NCI-H524 (cell line): ENCODE measurements at places on chromosomes 3 and 15.

DNA sequence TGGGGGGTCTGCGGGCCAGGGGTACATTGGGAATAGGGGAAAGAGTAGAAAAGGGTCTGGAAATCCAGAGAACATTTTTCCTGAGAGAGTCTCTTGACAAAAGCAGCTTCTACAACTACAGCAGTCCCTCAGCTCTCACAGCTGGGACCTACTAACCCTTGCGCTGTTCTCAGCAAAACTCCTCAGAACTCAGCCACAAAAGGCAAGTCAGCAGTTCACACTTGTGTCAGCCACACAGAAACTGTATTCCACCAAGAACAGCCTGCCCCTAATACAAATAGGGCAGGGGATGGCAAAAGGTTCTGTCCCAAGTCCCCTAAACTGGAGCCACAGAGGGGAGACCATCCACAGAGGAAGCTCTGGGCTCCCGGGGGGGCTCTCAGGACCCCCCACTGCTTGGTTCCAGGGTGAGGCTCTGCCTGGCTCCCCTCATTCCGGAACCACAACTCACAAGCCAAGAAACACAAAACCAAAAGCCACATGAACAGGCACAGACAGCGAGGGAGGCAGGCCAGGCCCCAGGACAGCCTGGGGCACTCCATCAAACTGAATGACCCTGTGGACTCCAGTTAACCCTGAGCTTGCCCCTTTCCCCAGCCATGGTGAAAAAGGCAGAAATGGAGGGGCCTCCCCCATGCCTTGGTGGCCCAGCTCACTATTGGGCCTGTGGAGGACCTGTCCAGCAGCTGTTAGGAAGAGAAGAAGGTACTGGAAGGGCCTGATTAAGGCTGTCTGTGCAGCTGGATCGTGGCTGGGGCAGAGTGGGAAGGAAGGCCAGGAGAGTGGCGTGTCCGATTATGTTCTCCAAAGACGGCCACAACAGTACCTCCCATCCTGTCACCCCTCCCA is 162.0 kb downstream of the CHSY1 start:
- no peak for DNase-seq

DNA sequence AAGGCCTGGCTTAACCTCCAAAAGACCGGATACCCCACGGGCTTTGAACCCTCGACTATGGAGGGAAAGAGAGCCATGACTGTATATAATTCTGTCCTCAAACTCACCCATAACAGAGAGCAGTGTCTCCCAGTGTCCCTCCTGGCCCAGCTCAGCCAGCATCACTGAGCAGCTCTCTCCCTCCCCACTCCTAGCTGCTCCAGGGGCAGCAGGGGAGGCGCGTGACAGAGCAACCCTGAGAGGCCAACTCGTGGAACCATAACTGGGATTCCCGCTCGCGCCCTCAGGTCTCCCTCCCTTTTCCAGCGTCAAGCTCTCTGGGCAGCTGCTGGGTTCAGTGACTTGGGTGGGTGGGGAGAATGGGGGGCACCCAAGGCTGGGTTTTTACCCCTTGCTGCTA is 561 bp upstream of the CPLX3 start:
- DNase-seq: no peak

DNA sequence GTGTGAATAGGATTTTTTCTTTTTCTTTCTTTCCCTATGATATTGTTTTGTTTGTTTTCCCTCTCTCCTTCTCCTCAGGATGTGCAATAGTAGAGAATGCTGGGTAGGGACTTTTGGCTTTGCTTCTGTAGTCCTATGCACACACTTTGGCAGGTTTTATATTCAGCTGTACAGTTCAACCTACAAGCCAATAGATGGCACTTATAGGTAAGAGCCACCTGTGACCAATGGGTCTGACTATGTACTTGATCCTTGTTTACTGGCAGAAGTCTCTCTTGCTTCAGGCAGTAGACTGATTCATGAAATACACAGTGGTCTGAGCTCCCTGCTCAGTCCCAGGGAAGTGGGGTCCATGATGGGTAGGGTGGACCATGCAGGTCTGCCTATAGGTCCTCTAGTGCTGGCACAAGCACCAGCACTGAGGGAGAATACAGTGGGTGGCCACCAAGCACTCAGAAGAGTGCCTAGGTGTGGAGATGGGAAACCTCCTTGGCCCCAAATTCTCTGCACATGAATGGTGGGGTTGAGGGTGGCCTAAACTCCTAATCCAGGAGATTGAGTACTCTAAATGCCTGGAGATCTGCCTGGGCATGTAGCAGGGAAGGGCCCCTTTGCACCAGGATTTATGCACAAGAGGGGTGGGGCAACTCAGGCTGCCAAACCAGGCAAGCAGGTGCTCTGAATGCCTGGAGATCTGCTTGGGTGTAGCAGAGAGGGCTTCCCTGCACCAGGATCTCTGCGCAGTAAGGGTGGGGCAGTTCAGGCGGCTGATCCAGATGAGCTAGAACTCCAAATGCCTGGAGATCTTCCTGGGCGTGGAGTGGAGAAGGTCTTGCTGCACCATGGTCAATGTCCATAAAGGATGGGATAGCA is 176.1 kb downstream of the DOCK3 start:
- no peak for DNase-seq

DNA sequence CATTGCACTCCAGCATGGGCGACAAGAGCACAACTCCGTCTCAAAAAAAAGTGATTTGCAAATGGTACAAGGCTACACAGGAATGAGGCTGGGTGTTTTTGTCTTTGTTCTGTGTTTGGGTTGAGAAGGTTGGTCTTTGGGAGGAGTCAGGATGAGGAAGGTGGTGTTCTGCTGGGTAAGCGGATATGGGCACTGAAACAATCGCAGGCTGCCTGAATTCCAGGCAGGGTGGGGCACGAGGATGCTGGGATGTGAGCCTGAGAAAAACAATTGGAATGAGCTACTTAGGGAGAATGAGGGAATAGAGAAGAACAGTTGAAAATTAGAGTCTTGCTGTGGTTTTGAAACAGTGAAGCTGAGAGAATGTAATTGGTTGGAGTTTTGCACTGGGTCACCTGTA is 51.6 kb downstream of the ZBTB38 start:
- no peak for DNase-seq

- no peak for DNase-seq
Observed at GRCh38 chr3:170058127-170058526, 20.3 kb downstream of the GPR160 start.

GRCh38 chr15:53535886-53536285 is 223.6 kb downstream of the WDR72 start:
- DNase-seq: no peak

GRCh38 chr15:65255486-65256140 is 31.1 kb downstream of the PARP16 start:
- DNase-seq: no peak

DNA sequence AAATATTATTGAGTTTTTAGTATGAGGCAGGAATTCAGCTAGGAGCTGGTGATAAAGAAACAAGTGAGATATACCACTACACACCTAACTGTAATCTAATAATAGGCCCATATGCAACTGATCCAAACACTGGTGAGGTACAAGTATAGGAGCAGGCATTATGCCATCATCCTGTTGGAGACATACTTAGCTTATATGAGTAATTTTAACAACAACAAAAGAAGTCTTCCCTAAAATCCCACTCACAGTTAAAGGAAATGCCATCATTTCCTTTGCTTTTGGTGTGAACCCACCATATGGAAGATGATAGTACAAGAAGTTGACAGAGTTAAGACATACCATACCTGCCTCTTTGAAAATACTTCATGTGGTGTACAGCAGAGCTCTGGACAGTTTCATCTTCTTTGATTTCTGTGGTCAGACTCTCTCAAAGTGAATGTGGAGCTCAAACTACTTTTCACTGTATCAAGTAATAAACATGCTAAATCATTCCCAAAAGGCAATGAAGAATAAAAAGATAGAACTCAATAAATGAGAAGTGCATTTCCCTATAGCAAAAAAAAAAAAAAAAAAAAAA is 85.5 kb downstream of the CD200R1L start:
- no peak for DNase-seq

- DNase-seq: no peak
Observed at GRCh38 chr3:9778143-9779074, 8.7 kb upstream of the CAMK1 start.

- DNase-seq: peak; percentile 88
Observed at GRCh38 chr3:12706504-12707253, 42.8 kb upstream of the RAF1 start.

DNA sequence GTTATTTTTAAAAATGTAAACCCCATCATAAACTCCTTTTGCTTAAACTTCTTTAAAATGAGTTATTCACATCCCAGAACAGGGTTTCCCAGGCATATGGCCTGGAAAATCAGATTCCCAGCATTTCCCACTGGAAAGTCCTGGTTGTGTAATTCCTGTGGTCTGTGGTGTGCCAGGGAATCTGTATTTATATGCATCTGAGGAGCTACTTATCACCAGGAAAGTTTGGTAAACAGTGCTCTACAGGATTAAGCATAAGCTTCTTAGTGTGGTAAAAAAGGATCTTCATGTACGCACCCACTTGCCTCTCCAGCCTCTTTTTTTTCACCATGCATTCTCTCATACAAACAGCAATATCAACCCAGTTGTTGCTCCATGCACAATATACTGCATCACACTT is 28.2 kb downstream of the MEIS2 start:
- peak; percentile 23 for DNase-seq

DNA sequence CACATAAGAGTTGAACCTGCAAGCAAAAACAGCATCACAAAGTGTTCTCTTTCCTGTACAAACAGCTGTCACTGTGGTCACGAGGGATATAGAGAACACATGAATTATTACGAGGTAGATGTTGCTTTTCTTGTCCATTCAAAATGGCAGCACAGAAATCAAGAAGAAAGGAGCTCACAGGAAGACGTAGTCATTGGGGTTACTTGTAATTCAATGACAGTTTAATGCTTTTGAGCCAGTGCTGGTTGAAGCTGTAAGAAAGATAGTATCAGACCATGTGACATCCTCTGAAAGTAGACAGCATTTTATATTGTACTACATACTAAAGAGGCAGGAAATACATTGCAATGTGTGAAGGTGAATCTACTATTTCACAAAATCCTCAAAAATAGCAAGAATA is 140.4 kb downstream of the ABI3BP start:
- DNase-seq: no peak

DNA sequence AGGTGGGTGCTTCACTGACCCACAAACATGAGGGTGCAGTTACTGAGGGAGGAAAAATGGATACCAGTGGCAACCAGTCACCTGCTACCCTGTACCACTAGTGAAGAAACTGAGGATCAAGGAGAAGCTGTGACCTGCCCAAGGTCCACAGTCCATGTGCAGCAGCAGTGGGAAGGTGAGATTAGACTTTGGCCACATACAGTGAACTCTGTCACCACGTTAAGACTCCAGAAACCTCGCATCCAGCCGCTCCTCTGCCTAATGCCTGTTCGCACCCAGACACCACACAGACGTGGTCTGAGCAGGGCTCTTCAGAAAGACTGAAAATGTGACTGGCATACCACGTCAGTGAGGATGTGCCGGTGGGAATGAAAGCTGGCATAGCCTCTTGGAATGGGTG is 20.0 kb downstream of the TPRA1 start:
- DNase-seq: no peak

DNA sequence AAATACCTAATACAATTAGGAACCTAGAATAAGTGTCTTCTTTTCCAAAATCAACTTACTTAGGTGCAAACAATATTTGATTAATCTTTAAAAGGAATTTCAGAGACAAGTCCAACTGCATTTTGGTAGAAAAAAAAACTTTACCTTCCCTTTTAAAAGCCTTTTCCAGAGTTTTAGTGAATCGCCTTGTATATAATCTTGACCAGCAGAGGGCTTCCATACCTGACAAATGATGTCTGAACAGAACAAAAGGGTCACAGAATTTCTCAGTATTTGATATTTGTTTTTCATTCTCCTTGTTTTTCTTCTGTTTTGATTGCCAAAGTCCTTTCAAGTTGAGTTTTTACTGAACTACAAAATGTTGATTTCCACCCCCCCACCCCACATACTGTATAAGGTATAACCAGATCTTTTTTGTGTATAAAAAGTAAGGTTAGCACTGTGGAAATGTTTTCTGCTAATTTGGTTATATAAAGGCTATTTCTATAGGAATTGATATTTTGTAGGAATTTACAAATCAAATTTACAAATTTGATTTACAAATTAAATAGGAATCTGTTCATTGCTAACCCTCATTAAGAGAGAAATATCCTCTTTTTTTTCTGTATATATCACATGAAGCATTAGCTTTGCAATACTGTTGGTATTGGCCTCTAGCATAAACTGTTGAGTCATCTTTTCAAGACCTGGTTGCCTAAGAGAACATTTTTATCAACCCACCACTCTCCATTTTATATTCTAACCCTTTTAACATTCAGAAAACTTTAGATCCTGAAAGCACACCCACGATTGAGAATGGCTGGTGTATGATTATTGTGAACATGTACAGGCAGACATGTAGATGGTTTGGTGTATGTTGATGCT is 464.1 kb upstream of the RARB start:
- no peak for DNase-seq

DNA sequence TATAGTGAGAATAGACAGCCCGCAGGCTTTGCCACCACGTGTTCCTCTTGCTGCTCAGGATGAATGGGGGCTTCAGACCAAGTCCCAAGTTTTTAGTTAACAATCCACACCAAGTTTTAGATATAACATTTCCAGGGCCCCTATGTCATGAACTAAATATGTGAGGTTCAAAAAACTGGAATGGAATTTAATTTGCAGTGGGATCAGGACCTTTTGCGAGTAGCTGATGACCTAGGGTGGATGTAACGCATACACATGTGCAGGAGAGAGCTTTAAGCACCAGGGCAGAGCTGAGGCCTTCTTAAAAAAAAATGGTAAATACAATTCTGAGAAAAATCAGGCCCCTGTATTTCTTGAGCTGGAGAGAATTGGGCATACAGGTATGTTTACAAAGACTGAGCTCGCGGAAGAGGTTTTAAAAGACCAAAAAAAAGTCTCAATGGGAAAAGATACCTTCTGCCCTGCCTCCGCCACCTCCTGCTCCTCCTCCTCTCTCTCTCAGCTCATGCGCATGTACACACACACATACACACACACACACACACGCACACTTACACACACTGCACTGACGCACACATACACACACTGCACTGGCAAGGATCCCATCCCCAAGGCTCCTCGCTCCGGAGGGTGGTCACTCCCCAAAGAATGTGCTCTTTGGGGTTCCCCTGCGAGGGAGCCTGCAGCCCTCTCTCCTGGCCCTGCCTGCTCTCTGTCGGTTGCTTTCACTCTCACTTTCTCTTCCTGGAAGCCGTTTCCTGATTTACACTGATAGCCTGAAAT is 48.2 kb upstream of the IGF1R start:
- DNase-seq: no peak

DNA sequence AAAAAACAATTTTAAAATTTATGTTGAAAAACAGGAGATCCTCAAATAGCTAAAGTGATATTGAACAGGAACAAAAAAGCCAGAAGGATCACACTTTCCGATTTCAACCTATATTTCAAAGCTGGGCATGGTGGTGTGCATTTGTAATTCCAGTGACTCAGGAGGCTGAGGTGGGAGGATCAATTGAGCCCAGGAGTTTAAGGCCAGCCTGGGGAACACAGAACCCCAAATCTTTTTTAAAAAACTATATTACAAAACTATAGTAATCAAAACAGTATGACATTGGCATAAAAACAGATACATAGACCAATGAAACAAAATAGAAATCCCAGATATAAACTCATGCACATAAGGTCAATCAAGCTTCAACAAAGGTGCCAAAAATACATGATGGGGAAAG is 68.4 kb downstream of the MEX3B start:
- DNase-seq: no peak

GRCh38 chr15:34012461-34013028 is 26.5 kb downstream of the AVEN start:
- DNase-seq: no peak
